Testis (tissue), 5 donors: ENCODE measurements at places on chromosomes 6 and 20. TPM values are rescaled to one million over a fixed set of nuclear protein-coding genes. Genes with fewer than 3 reads are reported as not detected.

GRCh38 chr20:60408435-60408834, 450.2 kb downstream of the CDH26 start:
- no peak overlapping the region for H3K27ac ChIP-seq
- no peaks in the 10 kb centered on the region for H3K27me3 ChIP-seq
- H3K36me3 ChIP-seq, result no peaks in the 10 kb centered on the region
- no peak overlapping the region for H3K4me3 ChIP-seq
- DNase-seq, result no peak

- H3K4me3 ChIP-seq, result no peak overlapping the region
- H3K36me3 ChIP-seq, result no peaks in the 10 kb centered on the region
- no peak for DNase-seq
- H3K27me3 ChIP-seq, result no peaks in the 10 kb centered on the region
- H3K4me1 ChIP-seq, result no peaks in the 10 kb centered on the region
- H3K27ac ChIP-seq, result no peak overlapping the region
Observed at GRCh38 chr6:55443238-55444134, 116.2 kb downstream of the GFRAL start.

DNA sequence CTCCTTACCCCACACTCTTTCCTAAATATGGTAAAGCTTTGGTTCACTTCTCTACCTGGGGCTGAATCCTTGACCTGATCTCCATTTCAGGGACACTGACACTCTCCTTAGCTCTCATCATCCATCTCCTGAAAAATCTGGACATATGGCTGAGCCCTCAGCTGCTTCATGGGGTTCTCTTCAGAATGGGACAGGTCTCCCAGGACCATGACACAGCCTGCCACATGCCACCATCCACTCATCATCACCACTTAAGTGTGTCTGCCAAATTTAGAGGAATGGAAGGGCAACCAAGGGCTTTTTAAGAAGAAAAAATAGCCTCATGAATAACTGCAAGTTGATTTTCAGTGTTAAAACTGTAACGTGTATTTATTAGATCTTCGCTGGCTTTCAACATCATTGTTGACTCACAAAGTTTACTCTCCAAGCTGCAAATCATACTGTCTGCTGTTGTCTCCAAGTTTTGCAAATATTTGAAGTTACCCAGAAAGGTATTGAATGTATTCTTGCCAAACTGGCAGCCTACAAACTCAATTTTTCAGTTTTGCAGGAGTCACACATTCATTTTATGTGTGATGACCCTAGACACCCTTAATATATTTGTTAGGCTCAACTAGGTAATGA, 41.1 kb downstream of the HS3ST5 start:
- no peak for DNase-seq
- no peaks in the 10 kb centered on the region for H3K27me3 ChIP-seq
- no peaks in the 10 kb centered on the region for H3K36me3 ChIP-seq
- no peak overlapping the region for H3K4me3 ChIP-seq

The OR2H2 gene
- 0.63 TPM for total RNA-seq

The GJA10 gene
- total RNA-seq, result 0.19 TPM

DNA sequence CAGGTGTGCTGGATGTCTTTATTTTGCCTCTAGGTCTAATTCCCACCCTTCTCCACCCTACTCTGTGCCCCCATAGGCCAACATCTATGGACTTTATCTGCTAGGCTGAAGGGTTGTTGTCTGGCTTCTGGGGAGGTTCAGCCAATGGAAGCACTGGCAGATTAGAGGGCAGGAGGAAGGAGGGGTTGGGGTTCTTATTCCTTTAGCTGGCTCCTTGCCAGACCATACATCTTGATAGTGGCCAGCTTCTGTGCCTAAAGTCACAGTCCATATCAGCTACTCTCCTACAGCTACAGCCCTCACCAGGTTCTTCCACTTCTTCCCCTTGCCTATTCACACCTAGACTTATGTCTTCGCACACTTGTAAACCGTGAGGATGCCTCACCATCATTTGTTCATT, 41.1 kb downstream of the ROS1 start:
- H3K4me3 ChIP-seq, result no peak overlapping the region
- H3K27ac ChIP-seq, result no peak overlapping the region
